ENCODE measurements at places on chromosomes 3 and 15.

- DNase-seq, result no peak
Measured at GRCh38 chr3:12961007-12961696, 112.1 kb downstream of the IQSEC1 start.

GRCh38 chr3:14775563-14775962, 43.2 kb upstream of the FGD5 start:
- DNase-seq, result no peak

DNA sequence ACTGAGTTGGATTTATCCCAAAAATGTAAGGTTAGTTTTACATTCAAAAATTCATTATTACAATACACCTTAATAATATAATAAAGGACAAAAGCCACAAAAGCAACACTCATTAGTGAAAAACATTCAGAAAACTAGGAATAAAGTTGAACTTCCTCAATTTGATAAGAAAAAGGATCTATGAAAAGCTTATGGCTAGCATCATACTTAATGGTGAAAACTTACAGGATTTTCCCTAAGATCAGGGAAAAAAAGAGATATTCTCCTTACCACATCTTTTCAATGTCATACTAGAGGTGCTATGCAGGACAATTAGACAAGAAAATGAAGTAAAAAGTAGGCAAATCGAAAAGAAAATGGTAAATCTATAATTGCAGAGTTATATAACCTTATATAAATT, 279.9 kb downstream of the CGGBP1 start:
- DNase-seq, result no peak

DNA sequence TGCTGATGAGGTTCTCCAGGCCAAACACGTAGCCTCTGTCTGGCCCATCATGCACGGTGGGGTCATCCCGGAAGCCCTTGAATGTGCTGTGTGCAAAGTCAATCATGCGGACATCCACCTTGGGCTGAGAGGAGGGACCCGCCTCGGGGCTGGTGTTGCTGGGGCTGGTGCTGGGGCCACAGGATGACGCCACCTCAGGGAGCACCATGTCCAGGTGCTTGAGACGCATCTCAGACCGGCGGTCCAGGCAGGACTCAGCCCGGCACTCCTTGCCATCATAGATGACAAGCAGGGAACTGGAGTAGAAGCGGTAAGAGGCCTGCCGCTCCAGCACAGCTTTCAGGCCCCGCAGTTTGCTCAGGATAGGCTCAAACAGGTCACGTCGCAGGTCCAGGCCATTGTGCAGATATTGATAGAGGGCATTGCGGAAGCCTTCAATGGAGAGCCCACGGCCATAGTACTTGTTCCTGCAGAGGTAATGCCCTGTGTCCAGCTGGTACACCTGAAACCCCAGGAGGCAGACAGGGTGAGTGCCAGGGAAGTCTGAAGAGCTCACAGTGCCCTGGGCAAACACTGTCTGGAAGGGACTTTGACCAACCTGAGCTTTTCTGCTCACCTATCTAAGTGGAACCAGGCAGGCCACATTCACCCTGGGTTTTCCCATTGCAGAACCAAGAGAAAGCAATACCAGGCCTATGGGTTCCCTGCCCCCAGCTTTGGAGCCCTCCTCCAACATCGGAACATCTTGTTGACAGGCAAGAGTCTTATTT, 3.6 kb upstream of the GMPPB start:
- DNase-seq, result no peak

DNA sequence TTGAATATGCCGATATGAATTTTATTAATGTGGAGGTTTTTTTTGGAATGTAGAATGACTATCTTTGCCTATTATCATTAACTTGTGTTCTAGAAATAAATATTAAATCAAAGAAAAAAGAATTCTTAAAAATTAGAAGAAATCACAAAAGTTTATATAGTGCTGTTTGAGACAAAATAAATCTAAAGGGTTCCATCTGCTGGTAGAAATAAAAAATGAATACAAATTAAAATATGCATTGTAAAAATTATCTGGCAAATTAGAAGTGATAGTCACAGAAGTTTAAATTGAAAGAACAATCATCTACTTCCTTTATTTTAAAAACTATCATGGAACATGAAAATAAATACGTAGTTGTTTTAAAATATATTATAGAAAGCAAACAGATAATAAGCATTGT, 22.7 kb upstream of the ZBTB20 start:
- DNase-seq, result peak; percentile 68

GRCh38 chr3:52912885-52913731, 15.8 kb upstream of the STIMATE start:
- no peak for DNase-seq

DNA sequence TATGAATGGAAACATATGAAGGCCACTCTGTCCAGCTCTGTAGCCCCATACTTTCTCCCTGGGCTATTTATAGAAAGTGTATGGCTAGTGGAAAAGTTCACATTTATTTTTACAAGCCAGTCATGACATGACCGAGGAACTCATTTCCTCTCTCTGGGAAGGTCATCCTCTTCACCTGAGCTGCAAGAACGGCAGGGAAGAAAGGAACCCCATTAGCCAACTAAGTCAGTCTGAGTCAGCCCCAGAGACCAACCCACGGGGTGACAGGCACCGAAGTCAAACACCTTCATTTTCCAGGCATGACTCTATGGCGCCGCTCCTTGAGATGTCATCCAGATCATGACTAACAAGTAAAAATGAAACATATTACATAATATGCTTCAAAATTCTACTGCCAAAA, 4.8 kb downstream of the PAQR9 start:
- no peak for DNase-seq

DNA sequence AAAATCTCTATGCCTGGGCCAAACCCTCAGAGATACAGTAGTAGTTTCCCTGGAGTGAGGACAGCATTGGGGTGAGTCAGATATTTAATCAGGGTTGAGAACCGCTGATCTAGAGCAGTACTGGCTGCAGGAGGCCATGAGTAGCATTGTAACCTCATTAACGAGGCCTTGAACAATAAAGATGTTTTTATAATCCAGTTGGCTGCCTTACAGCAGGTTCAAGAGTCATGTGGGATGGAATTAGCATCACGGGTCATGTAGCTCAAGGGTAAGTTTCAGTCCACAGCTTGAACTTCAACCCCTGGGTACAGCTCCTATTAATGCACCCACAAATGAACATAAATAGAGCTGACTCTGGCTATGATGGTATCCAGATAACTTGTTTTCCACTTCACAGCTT, 5.1 kb downstream of the HPS3 start:
- DNase-seq, result no peak

- no peak for DNase-seq
Measured at GRCh38 chr3:171115667-171116066, 89.1 kb upstream of the SLC2A2 start.

DNA sequence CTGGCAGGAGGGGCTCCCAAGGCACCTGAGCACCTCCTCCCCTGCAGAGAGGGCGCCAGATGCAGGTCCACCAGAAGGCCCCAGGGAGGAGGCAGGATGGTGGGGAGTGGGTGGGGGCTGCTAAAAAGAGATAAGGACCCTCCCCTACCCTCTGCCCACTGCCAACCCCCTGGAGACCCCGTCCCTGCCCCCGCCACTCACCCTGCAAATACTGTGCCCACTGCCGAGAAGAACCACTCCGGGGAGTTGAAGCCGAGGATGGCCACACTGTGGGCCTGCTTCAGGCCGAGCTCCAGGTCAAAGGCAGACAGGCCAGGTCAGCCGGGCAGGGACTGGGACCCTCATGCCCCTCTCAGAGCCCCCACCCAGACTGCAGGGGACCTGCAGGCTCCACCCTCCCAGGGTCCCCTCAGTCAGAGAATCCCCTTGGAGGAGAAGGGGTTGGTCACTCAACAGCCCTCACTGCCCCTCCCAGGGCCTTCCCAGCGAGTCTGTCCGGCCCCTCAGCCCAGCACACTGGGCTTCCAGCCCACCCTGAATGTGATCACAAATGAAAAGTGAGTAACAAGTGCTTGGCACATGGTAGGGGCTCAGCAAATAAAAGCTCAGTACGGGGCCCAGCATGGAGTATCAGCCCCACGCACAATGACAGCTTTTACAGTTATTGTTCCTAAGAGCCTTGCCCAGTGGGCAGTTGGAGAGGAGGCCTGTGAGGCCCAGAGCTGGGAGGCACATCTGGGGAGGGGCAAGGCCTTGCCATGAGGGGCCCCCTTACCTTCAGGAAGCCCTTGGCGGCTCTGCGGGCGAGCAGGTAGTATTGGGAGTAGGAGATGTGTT, 40.4 kb downstream of the ACSBG1 start:
- DNase-seq, result no peak

- DNase-seq, result no peak
Measured at GRCh38 chr3:56917361-56918110, 115.8 kb upstream of the ARHGEF3 start.

- no peak for DNase-seq
Measured at GRCh38 chr15:25243800-25244097, 195.1 kb downstream of the UBE3A start.

GRCh38 chr3:137582484-137582883, 181.6 kb upstream of the SOX14 start:
- DNase-seq, result no peak

DNA sequence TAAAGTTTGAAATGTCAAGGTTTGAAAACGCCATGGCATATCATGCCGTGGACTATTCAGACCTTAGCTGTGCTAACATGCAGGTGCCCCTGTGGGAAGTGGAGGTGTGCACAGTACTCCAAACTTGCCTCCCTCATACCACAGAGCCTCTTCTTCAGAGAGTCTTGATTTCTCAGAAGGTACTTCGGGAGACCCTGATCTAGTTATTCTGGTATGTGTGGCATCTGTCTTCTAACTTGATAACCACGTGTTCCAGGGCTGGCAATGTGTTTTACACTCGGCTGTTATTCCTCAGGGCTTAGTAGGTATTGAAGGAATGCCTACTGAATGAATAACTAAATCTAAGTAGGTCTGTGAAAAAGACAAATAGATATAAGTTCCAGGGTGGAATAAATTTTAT, 309.9 kb downstream of the CLSTN2 start:
- peak; percentile 40 for DNase-seq

DNA sequence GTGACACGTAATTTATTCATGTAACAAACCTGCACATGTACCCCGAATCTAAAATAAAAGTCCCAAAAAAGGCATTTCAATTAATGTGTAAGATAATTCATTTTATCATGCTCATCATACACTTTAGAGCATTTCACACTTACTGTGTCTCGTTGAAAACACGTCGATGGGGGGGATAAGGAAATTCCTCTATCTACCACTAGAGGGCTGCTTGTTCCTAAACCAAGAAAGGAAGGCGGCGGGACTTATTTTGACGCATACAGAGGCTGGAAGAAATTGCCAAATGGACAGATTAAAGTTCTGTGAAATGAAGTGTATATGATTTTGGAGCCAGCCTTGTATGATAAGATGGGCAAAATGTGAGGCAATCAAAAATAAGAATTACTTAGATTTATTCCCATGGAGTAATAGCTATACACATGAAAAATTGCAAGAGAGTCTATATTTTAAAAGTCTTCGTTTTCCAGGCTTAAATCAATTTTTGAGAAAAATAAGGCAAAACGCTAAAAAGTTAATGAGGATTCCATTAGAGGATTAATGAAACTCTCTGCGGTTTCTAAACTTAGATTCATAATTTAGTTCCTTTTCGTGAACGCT, 346.8 kb downstream of the CNTN3 start:
- DNase-seq, result peak; percentile 55

GRCh38 chr3:101229681-101230080, 90.7 kb downstream of the IMPG2 start:
- peak; percentile 24 for DNase-seq

DNA sequence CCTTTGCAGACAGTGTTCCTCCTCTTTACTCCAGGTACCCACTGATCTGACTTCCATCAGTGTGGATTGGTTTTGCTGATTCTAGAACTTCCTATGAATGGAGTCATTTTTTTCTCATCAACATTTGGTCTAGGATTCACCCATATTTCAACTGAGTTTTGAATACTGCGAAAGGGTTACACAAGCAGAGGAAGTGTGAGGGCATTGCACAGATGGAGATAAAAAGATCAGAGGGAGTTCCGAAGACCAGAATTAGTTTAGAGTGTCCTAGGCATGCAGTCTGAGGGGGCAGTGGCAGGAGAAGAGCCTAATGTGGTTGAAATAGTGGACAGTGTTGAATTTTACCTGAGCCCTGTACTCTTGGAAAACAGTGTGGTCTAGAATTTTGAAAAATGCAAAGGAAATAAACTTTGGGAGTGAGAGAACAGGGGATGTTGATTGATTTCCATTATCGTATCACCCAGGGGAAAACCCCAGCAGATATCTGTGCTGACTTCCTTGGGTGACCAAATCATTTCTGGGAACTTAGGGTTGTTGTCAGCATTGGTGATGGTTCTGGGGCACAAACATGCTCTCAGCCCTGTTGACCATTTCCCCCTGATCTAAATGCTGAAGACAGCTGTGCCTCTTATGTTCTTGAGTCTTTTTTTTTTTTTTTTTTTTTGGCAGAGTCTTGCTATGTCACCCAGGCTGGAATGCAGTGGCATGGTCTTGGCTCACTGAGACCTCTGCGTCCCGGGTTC, 327.4 kb upstream of the LRRFIP2 start:
- no peak for DNase-seq

DNA sequence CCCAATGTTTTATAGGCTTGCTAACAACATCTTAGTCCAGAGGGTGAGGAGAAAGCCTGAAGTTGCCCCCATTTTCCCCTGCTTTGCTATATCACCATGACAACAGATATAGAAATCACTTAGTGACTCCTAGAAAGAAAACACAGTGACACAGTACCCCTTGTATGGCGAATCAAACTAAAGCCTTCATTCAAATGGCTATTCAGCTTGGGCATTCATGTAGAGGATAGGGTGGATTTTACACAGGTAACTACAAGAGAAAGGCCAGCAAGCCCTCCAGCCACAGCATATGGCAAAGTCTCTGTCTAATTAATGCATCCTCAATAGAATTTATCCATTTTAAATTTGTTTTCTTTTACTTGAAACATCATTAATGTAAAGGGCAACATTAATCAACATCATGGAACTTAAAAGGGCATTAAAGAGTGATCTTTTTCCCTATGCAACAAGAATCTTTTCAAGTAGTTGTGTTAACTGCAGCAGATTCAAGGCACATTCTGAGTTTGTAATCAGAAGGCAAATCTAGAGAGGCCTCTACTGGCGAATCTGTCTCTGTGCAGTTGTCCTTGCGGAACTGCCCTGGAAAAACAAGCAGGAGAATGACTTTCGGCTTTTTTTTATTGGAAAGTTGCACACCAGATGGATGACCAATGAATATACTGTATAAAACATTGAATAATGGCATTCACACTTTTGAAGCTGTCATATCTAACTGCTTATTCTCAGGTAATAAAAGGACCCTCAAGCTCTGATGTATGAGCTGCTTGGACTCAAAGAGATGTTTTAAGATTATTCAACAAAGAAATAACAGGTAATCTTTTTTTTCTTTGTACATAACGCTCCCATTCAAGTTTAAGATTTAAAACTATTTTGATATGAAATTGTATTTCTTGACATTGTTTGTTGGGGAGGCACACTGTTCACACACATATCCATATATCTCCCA, 621.7 kb upstream of the AGTR1 start:
- DNase-seq, result peak; percentile 82

DNA sequence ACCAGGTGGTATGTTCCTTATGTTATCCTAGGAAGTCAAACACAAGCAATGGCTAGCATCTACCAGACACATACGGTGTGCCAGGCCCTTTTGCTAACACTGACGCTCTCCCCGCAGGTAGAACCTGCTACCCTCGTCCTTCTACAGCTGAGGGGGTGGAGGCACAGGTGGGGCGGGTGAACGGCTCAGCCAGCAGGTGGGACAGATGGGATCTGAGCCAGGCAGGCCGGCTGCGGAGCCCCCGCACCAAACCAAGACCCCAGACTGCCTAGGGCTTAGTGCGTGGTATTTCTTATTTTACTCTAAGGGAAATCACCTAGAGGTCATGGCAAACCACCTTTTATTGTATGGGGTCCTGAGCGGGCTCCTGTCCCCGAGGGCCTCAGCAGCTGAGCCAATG, 53.9 kb upstream of the PCSK6 start:
- DNase-seq, result no peak

Measured in adipocyte (in vitro differentiated cells).